ENCODE measurements at places on chromosomes 16 and 17. TPM values are rescaled to one million over a fixed set of nuclear protein-coding genes. Genes with fewer than 3 reads are reported as not detected.

DNA sequence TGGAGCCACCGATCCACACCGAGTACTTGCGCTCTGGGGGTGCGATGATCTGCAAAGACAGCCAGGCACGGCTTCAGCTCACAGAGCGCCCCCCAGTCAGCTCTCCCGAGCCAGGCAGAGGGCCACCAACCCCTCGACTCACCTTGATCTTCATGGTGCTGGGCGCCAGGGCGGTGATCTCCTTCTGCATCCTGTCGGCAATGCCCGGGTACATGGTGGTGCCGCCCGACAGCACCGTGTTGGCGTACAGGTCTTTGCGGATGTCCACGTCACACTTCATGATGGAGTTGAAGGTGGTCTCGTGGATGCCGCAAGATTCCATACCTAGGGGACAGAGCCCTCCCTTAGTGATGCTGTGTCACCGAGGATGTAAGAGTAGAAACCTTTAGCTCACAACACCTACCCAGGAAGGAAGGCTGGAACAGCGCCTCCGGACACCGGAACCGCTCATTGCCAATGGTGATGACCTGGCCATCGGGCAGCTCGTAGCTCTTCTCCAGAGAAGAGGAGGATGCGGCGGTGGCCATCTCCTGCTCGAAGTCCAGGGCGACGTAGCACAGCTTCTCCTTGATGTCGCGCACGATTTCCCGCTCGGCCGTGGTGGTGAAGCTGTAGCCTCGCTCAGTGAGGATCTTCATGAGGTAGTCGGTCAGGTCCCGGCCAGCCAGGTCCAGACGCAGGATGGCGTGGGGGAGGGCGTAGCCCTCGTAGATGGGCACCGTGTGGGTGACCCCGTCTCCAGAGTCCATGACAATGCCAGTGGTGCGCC is 1.6 kb downstream of the ACTG1 start:
- no peaks in the 10 kb centered on the region for H3K27me3 ChIP-seq
- H3K4me1 ChIP-seq: peaks cover 29% of the 10 kb centered on the region
- DNase-seq: peak; percentile 26

- DNase-seq: no peak
- no peak overlapping the region for H3K4me3 ChIP-seq
- no peaks in the 10 kb centered on the region for H3K27me3 ChIP-seq
- no peaks in the 10 kb centered on the region for H3K36me3 ChIP-seq
- peaks cover 6% of the 10 kb centered on the region for H3K4me1 ChIP-seq
These were observed 52.9 kb downstream of the NF1 start for GRCh38 chr17:31147507-31148202.

DNA sequence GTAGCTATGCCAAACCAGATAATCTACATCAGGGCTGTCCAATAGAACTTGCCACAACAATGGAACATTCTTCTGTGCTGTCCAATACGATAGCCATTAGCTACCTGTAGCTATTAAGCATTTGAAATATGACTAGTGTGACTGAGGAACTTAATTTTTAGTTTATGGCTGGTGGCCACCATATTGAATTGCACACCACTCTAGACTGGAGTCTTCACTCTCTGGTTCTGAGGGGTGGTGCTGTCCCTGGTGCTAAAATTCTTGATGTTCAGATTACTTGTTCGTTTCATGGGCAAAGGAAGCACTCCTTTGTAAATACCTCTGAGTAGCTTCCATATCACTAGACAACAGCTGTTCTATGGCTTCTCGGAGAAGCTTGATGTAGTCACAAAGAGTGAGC is 296.6 kb downstream of the NPIPA8 start:
- H3K27me3 ChIP-seq: no peaks in the 10 kb centered on the region
- H3K4me1 ChIP-seq: no peaks in the 10 kb centered on the region
- H3K36me3 ChIP-seq: no peaks in the 10 kb centered on the region
- H3K4me3 ChIP-seq: no peak overlapping the region
- no peak for DNase-seq

Gene CCL7
- not detected for total RNA-seq

DNA sequence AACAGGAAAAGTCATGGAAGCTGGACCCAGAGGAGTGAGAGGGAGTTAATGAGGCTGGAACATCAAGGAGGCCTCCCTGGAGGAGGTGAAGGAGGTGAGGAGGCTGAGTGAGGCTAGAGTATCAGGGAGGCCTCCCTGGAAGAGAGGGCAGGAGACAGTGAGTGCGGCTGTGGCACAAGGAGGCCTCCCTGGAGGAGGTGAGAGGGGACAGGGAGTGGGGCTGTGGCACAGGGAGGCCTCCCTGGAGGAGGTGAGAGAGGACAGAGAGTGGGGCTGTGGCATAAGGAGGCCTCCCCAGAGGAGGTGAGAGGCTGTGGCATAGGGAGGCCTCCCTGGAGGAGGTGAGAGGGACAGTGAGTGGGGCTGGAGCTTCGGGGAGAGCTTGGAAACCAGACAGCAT is 5.5 kb downstream of the CAMKK1 start:
- peak overlapping the region; percentile 47 for H3K27ac ChIP-seq
- no peaks in the 10 kb centered on the region for H3K36me3 ChIP-seq
- H3K4me1 ChIP-seq: peaks cover 63% of the 10 kb centered on the region
- no peak for DNase-seq
- no peak overlapping the region for H3K4me3 ChIP-seq

- no peaks in the 10 kb centered on the region for H3K4me1 ChIP-seq
- DNase-seq: no peak
- H3K27me3 ChIP-seq: no peaks in the 10 kb centered on the region
- H3K4me3 ChIP-seq: no peak overlapping the region
These were observed 308.3 kb upstream of the CDH5 start for GRCh38 chr16:66058172-66058691.

DNA sequence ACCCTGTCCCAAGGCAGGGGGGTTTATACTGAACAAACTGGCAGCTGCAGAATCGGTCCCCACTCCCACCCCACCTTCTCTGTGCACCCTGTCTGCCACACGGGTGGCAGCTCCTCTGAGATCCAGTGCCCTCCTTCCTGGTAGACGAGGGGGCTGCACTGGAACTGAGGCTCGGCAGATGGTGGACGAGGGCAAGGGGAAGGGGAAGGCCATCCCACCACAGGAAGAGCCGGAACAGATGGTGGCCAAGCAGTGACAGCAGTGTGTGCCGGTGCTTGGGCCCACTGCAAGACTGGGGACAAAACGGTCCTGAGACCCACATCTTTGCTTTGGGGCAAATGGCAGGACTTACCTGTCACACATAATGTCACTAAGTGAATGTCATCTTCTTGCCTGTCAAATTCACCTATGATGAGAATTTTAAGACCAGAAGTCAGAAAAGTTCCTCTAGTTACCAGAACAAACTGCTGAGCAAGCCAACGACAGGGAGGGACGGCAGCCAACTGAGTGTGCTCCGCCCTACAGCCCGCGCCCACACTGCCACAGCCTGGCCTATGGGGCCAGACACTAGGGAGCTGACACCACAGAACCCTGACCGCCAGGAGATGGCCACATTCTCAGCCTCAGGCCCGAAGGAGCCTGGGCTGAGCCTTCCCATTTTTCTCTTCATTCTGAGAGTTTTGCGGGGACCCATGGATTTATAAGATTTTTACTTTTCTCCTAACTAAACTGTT is 14.4 kb downstream of the NTAN1 start:
- H3K27ac ChIP-seq: peak overlapping the region; percentile 34
- H3K36me3 ChIP-seq: peaks cover 44% of the 10 kb centered on the region
- H3K27me3 ChIP-seq: no peaks in the 10 kb centered on the region
- no peak overlapping the region for H3K4me3 ChIP-seq
- peak; percentile 48 for DNase-seq

Data from thyroid gland (tissue), 4 donors.